Fibroblast of gingiva (primary cell): ENCODE measurements at places on chromosomes 11 and 22.

DNA sequence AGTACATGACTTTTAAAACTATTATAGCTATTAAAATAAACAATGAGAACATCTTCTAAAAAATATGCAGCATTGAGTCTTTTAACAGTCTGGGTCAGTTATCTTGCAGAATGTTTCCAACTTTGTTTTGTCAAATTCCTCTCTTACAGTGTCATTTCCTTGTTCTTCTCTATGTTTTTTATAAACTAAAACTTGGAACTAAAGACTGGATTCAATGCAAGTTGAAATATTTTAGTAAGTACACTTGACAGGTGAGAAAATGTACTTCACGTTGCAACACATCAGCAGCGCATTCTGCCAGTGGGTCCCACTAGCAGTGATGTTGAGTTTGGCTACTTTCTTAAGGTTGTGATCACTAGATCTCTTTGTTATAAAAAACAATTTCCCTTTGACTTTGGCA, 1407.6 kb upstream of the RAG2 start:
- peak; percentile 47 for DNase-seq

DNA sequence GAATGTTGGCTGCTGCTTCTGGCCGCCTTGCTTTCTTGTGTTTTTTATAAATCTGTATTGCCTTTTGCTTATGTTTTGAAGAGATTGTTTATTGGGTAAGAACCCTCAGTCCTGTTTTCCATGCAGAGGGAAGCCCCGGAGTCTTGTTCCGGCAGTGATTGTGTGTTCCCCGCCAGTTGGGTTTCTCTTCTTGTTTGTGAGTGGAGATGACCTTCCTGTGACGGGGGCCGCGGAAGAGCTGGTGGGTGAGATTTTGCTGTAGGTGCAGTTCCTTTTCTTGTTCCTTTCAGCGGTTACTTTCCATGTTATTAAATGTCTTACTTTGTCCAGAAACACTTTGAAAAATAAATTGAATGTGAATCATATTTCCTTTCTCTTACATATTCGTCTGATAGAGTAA, 8.3 kb downstream of the TBC1D22A start:
- no peak for DNase-seq

DNA sequence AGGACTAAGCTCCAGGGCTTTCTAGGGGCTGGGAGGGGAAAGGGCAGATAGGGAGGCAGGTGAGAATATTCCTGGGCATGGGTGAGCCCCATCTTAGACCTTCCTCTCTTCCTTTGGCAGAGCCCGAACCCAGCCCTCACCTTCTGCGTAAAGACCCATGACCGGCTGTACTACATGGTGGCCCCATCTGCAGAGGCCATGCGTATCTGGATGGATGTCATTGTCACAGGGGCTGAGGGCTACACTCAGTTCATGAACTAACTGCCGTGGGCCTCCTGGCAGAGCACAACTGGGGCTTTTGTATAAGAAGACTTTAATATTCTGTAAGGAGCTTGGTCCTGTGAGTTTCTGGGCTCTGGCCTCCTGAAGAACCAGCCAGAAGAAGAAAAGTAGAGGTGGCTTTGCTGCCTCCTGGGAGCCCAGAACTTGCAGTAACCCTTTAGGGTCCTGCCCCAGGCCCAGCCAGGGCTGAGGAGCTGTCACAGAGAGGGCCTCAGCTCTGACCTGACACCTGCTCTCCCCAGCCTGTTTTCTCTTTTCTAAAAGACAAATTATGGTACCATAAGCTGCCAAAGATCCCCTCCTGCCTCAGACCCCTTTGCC, 22.8 kb downstream of the TREH start:
- no peak for DNase-seq

- DNase-seq, result no peak
Measured at GRCh38 chr22:21055564-21055834, 9.8 kb downstream of the LRRC74B start.

DNA sequence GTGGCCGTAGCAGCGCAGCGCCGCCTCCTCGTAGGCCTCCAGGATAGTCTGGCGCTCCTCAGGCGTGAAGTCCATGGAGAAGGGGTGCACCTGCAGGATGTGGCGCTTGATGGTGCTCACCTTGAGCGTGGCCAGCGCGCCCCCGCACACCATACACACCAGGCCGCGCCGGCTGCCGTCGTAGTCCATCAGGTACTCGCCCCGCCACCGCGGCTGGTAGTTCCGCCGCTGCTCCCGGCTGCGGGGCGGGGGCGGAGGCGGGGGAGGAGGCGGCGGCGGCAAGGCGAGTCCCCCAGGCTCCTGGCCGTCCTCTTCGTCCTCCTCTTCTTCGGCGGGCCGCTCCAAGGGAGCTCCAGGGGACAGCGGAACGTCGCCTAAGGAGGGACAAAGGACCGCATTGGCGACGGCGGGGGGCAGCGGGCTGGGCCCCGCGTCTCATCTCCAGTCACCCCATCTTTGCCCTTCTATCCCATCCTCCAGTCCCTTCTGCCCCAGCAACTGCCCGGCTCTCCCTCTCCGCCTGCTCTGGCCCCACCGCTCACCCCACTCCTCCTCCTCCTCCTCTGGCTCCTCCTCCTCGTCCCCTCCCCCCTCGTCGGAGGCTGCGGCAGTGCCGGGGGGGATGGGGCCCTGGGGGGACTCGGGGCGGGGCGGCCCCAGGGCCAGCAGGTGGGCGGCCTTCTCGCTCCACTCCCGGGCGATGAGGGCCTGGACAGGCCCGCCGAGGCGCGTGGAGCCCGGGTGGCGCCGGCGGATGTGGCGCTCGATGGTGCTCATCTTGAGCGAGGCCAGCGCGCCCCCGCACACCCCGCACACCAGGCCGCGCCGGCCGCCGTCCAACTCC, 4.9 kb downstream of the ZFTA start:
- DNase-seq, result no peak

DNA sequence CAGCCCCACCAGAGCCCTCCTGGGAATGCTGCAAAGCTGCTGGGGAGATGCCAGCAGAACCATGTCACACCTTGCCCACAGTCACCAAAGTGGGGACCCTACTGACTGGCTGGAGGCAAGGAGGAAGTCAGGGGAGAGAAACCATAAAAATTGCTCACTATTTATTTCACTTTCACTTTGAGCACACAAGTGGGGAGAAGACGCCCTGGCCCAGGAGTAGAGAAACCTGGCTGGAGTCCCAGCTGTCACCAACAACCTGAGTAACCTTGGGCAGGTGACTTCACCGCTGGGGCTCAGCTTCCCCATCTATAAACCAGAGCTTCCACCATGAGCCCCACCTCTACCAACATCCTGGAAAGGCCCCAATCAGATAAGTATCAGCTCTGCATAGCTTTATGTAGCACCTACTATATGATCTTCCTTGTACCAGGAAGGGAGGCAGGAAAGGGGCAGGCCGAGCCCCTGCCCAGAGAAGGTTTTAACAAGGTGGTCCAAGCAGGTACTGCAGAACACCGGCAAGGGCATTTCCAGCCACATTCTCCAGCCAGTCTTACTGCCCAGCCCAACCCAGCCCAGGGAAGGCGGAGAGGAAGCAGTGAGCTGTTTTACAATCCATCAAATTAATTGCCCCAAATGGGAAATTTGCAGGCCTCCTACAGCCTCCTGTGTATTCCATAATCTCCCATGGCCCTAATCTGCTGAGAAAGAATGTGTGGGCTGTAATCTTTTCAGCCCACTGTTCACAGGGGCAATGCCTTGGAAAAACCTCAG, 27.6 kb downstream of the PLEKHA7 start:
- no peak for DNase-seq

GRCh38 chr11:117282956-117283355, 8.2 kb upstream of the BACE1-AS start:
- no peak for DNase-seq

GRCh38 chr22:27863001-27863400, 56.1 kb downstream of the PITPNB start:
- no peak for DNase-seq

DNA sequence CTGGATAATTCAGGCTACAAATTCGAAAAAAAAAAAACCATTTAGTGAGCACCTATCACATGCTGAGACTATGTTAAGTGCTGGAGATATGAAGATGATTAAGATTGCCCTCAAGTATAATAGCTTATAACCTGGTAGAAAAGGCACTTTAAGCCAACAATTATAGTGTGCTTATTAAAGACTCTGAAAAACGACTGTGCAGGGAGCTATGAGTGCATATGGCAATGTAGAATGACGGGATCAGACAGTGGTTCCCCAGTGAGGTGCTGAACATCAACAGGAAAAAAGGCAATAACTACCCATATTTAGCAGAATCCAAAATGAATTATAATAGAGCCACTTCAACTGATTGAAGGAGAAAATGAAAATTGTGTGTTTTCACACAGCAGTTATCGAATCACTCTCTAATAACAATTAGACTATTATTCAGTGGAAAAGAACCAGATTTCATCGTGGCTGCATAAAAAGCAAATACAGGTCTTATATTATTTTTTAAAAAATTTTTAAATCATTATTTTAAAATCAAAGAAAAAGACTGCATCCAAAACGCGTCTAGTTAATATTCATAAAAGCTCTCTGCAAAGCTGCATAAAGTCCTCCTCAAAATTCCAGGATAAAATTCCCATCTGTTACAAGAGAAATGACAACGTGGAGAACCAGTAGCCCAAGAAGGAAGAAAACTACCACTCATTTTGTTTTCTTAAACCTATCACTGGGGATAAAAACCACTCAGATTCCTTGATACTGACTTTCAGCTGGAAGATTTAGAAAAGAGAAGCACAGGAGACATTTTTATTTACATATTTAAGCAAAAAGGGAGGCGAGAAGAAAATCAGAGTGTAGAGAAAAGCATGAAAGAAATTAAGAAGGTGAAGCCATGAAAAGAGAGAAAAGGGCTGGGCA, 1.1 kb downstream of the MTMR2 start:
- DNase-seq, result no peak

GRCh38 chr22:37625737-37626136, 13.7 kb upstream of the SH3BP1 start:
- no peak for DNase-seq

DNA sequence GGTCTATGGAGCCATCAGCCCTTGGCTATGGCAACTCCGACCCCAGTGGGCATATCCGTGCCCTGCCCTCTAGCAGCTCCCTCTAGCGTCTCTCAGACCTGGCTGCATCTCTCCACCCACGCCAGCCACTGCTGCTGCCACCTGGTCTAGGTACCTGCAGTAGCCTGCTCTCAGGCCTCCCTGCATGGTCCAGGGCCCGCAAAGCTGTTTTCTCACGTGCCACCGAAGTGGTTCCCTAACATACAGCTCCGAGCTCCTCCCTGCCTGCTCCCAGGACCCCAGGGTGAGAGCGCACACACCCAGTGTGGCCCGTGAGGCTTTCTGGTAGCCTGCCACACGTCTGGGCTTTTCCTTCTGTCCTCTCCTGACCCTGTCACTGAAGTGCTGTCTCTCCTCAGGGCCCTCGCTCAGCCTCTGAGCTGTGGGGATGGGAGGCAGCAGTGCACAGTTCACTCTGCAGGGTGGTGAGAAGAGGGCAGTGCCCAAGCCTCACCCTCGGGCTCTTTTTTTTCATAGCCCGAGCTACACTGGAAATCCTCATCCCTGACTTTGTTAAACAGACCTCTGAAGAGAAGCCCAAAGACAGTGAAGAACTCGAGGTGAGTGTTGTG, 14.3 kb downstream of the DGCR8 start:
- no peak for DNase-seq

- DNase-seq, result peak; percentile 35
Measured at GRCh38 chr11:26953770-26954392, 40.0 kb upstream of the FIBIN start.

- DNase-seq, result peak; percentile 7
Measured at GRCh38 chr22:42025421-42025820, 26.8 kb downstream of the WBP2NL start.

- no peak for DNase-seq
Measured at GRCh38 chr11:94245121-94245520, 59.3 kb upstream of the IZUMO1R start.

DNA sequence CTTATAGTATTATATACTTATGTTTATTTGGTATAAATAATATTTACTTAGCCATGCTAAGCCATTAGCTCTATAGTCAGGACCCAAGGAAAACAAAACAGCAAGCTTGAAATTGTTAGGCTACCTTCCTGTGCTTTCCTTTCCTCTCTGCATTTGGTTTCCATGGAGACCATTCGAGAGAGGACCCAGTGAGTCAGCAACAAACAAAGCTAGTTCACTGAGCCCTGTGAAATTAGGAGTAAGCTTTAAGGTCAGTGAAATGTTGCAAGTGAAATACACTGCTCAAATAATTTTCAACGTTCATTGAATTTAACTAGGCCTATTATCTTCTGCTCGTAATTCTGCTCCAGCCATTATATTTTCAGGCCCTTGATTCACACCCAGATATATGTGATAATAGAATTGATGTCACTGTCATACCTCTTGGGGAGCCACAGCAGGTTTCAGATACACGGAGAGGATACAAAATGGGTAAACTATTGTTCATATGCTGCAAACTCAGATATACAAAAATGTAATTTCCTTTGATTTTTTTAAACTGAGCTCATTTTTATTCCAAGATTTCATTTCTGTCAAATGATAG, 9.1 kb upstream of the OR10D3 start:
- peak; percentile 77 for DNase-seq

GRCh38 chr11:30585125-30585891, 845 bp downstream of the MPPED2 start:
- DNase-seq, result no peak

- DNase-seq, result no peak
Measured at GRCh38 chr22:50535113-50535512, 5.3 kb upstream of the TYMP start.

- no peak for DNase-seq
Measured at GRCh38 chr11:82731691-82732277, 1.9 kb downstream of the FAM181B start.

DNA sequence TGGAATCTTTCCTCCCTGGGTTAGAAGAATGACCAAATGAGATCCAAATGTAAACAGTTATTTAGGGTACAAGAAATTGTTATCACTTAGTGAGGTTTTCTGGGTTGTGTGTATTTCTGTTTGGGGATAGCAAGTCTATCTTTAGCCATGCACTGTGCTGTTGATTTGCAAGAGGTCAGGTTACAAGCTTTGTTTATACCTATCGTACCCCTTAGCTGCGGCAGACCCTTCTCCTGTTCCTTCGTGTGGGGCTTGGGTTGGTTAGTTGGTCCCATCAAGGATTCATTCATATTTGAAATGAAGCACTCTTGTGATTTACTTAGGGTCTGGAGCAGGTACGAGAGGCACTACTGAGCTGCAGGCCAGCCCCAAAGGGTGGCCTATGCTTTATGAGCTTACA, 72.6 kb downstream of the USP35 start:
- no peak for DNase-seq

DNA sequence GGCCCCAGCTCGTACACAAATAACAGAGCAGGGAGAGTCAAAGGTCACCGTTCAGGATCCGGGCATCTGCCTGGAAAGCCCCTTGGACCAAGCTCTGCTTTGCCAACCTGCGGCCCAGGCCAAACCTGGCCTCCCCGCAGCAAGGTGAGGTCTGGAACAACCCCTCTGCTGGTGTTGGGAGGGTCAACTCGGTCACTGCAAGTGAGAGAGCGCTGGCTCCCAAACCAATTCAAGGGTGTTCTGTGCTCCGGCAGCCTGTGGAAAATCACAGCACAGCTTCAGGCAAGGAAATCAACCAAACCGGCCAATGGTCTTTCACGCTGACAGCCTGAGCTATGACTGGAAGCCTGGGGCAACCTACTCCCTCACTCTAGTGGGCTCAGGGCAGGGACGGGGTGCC, 63.4 kb downstream of the MYH9 start:
- no peak for DNase-seq

- no peak for DNase-seq
Measured at GRCh38 chr22:22556995-22557925, 1.8 kb downstream of the PRAME start.
